ENCODE measurements at places on chromosomes 7 and 10.

DNA sequence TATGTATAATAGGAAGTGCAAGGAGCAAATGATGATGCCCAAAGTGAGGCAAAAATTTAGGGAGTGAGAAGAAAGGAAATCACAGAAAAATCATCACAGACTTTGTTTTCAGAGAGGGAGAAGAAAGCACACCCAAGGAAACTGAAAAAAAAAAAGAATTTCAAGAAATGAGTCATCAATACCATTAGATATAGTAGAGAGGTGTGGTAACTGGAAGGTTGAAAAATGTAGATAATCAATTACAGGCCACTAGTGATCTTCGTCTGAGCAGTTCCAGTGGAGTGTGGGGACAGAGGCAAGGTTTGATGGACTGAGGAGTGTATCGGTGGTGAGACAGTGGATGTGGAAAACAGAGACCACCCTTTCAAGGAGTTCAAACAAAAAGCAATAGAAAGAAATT is 31.7 kb downstream of the ASB4 start:
- no peak for DNase-seq

GRCh38 chr7:95660023-95660434 is 63.7 kb upstream of the PDK4 start:
- DNase-seq: no peak

DNA sequence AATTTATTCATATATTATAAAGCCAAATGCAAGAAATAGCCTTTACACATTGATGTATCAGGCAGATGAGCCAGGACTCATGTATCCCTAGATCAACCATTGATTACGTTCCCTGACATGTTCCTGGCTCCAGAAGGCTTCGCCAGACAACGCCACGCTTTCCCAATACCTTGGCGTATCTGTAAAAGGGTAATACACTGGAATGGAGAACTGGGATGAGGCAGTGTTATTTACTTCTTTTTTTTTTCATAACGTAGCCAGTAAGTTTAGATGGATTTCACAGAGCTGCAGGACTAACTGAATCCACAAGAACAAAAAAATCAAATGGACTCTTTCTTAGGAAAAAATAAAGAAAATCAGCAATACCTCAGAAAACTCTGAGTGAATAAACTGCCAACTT is 588.1 kb upstream of the SEMA3D start:
- no peak for DNase-seq

- DNase-seq: peak; percentile 36
These were observed 21.7 kb downstream of the CCM2 start for GRCh38 chr7:45021604-45022296.

DNA sequence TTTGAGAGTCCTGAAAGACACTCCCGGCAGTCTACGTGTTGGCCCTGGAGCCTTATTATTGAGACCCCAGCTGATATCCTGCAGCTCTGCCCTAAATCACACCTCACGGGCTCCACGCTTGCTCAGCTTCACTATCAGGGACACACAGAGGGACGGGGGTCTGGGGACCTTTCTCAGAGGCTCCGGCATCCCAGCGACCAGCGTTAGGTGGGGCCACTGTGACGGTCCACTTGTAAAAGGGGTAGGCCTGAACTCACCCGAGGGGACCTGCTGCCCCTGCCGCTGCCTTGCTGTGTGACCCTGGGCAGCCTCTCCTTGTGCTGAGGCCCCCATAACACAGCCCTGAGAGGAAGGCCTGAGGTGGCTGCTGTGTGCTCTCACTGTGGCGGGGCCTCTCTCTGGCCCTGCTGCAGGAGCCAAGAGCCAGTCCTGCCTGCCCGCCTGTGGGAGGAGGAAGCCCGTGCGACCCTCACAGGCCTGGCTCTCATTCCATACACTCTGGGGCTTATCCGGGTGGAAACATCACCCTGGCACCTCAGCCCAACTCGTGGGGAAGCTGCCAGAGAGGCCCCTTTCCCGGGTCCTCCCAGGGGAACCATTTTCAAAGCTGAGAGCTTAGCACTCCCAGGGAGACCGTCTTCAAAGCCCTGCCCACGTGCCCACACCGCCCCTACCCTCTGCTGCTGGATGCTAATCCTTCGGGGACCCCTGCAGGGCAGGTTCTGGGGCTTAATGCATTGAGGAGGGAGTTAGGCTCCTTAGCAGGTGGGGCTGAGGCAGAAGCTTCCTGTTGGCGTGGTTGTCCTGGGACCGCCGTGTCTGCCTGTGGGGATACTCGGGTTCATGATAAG is 21.7 kb downstream of the AQP1 start:
- no peak for DNase-seq
